ENCODE measurements at places on chromosomes 3 and 15.

DNA sequence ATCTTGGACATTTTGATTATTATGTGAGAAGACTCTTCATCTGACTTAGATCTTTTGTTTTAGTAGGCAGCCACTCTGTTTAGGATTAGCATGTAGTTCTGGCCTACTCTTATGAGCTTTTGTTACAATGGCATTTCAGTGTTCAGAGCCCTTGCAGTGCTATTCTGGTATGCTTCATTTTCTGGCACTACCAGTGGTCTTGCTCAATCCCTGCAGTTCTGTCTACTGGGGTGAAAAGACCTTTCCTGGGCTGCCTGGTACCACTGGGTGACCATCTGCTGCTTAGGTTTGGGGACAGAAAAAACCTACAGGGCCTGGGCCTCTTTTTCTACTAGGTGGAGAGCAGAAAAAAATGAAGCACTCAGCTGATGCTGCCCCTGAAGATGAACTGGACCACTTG lies 42.5 kb downstream of the IL16 start:
- no peak for DNase-seq

DNA sequence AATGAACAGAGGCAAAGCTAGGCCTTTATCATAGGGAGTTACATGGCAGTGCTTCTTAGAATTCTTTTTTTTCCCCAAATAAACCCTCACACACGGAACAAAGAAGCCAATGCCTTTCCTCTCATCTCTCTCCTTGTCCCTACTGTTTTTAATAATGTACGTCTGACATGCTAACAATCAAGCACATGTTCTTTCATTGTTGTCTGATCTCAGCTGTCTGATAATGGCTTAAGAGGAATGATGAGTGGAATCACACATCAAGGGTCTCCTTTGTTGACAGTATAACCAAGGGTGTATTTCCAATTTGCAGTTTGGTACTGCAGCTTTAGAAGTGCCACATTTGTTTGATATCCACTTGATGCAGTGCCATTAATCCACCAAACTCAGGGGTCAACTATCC lies 34.8 kb upstream of the EPHA3 start:
- no peak for DNase-seq

- DNase-seq, result no peak
Observed at GRCh38 chr3:35529337-35529736, 110.0 kb upstream of the ARPP21 start.

DNA sequence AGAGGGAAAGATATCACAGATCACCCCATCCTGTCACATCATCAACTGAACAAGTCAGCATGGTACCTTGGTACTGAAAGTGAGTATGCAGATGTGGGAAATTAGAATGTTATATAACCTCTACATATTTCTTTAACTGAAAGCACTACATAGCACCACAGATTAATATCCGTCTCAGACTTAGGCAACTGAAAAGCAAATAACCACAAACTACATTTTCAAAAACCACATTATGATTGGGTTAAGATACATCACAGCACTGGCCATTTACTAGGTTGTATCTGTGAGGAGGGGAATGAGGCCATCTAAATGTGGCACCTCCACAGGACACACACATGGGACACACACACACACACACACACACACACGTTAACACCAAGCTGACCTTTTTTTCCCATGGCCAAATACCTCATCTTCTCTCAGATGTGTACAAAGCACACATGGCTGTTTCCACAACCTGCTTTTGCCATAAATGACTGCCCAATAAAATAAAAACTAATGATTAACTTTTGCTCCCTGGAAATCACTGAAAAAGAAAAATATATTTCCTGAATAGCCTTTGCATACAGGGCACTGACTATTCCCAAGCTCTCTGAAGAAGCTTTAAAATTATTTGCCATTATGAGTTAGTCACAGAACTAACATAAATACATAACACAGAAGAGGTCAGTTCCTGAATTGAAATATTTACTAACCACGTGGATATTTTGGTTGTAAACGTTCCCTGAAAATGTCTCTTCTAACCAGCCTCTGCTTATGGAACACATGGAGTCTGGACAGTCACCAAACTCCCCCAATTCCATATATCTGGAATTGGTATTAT lies 60.1 kb downstream of the SUMF1 start:
- no peak for DNase-seq

DNA sequence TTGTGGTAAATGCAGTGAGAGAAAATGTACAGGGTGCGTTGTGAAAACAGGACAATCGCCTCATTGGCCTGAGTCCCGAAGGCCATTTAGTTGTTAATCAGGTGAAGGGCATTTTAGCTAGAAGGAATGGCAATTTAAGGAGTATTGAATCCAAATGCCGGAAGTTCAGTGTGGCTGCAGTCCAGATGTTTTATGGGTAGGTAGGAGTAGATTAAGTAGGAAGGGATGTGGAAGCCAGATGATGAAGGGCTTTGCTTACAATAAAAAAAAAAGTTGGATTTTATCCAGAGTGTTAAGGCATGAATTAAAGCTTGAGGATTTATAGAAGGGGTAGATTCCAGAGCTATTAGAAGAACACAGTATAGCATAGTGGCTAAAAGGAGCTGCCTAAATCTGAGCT lies 572.7 kb downstream of the NLGN1 start:
- no peak for DNase-seq

DNA sequence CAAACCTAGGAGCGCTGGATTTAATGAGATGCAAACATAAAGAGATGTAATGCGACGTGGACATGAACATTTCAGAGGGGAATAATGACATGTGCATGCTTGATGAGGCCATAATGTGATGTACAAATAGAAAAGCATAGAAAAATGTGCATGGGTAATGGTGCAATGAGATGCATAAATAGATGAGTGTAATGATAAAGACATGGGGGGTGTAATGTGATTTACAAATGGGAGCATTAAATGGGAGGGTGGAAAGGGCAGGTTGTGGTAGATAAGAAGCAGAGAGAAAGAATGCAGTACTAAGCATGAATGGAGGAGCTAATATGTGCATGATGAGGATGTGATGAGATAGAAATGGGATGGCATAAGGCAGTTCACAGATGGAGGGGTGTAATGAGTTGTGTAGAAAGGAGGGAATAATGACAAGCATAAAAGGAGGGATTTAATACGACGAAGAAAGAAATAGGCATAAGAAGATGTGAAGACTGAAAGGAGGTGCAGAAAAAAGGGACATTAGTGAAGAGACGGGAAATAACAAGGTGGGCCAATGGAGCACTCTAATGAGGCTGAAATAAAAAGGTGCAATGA lies 137.5 kb upstream of the CCNL1 start:
- no peak for DNase-seq

GRCh38 chr3:155190691-155191090 lies 102.8 kb downstream of the STRIT1 start:
- DNase-seq, result no peak

GRCh38 chr3:170397685-170398084 lies 21.0 kb upstream of the CLDN11 start:
- DNase-seq, result no peak

DNA sequence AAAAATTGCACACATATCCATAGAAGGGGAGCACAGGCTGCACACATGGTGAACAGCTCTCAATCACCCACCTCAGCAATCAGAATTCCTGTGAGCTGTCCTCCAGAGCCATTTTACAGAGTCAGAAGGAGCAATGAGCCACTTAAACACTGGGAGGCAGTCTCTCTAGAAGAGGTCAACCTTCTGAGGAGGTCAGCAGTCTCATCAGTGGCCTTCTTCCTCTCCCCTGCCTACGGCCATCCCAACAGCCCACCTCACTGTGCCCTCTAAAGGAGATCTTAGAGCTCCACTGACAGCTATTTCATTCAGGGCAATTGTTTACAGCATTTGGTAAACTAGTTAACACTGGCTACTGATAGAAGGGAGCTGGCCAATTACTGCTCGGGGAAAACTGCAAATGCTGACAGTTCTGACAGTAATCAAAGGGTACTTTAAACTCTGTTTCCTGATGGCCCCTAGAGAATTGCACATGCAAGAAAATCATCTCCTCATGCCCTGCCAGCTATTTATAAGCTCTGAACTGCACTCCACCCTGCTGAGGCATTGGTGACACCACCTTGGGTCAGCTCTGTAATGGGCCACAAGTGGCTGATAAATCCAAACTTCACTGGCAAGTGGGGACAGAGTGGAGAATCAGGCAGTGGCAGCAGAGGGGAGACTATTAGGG lies 42.1 kb upstream of the TSPAN3 start:
- DNase-seq, result no peak

DNA sequence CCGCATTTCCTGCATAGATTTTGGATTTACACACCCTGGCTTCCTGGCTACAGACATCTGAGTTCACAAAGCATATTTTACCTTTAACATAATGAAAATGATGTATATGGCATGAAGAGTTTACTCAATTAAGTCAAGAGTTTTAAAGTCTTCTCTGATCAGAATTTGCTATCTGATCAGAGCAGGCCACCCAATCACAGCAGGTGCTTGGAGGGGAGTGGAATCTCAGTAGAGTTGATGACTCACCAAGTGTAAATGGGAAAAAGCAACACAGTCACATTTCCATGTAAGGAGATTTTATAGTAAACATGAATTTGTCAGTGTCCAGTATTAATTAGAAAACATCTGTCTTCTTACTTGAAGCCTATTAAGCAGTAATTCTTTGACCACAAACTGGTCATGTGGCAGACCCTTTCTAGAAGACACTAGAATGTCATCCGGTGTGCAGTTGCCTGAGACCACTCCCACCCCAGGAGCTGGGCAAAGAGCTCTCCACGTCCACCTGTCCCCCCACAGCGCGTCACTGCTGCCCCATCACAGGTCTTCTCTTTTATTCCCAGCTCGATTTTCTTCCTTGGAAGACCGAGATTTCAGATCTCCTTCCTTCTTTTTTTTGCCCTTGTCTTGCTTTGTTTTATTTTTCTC lies 10.8 kb downstream of the MESD start:
- DNase-seq, result no peak

DNA sequence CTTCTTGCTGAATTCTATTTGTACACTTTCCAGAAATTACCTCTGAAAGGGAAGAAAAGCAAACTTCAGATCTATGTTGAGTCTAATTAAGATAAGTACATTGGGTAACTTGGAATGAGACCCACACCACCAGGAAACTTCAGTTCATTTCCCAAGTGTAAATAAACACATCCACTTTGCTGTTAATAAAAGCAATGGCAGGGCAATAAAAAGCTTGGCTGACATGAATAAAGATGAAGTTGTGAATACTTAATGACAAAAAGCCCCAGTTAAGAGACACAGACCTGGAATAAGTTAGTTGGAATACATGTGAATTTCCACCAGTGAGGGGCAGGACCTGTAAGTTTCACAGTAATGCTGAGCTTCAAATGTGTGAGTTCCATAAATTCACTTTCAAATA lies 83.3 kb downstream of the MEX3B start:
- no peak for DNase-seq

DNA sequence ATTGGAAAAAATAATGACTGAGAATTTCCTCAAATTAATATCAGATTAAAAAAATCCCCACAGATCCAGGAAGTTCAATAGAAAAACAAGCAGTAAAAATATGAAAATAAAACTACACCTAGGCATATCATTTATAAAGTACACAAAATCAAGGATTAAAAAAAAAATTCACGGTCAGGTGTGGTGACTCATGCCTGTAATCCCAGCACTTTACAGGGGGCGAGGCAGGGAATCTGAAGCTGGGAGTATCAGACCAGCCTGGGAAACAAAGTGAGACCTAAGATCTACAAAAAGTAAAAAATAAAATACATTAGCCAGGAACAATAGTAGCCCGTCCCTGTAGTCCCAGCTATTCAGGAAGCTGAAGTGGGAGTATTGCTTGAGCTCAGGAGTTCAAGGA lies 778.3 kb upstream of the ALCAM start:
- no peak for DNase-seq

- DNase-seq, result no peak
Observed at GRCh38 chr3:69740103-69741021, 1.1 kb downstream of the MITF start.

- no peak for DNase-seq
Observed at GRCh38 chr15:66672867-66673266, 29.2 kb upstream of the SMAD6 start.

DNA sequence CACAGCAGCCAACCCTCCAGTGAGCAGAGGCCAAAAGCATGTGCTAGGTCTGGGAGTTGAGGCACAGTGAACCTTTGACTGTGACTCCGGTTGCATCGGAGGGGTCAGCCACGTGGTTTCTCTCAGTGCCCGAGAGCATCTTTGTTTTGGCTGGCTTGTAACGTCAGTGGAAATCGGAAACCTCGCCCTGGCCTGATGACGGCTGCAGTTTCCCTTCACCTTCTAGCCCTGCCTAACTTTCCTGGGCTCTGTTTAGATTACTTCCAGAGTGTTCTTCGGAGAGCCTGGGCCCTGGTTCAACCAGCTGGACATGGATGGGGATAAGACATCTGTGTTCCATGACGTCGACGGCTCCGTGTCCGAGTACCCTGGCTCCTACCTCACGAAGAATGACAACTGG lies 56.6 kb downstream of the MESD start:
- DNase-seq, result no peak

DNA sequence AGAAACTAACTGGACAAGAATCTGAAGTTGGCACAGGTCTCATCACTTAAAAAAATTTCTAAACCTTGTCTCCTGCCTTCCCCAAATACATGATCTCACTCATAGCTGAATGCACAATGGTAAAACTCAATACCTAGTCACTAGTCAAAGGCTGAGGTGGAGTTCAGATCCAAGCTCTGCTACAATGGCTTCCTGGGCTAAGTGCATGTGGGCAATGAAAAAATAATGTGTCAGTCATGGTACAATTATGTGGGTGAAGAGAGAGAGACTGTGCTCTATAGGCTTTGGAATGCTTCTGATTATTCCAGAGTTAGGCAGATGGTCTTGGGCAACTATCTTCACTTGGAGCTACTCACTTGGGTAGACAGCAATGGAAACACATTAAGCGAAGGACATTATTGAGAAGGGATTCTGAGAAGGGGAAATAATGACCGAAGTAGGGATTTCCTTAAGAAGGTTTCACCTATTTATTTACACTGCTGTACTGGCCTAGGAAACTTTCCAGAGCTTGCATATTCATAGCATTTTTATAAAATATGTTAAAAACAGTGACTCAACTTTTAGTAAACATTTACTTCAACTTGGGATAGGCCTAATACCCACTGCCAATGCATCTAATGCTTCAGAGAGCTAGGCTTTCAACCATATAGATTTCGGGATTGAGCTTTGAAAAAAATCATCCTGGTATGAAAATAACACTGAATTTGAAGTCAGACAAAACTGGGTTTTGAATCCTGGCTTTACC lies 58.7 kb upstream of the PLXND1 start:
- no peak for DNase-seq

DNA sequence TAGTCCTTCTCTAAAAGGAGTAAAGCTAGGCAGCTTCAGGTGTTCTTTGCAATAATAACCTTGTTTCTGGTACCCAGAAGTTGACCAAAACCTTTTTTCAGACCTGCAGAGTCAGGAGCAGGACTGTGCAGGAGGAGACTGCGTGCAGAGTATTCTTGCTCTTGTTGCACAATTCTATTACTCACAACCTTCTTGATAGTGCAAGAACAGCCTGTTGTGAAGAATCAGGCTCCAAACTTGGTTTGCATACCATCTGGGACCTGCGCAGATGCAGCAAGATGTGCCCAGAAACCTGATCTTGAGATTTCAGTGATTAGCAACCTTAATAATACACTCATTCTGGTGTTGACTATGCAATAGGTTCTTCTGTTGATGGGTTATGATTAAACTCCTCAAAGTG lies 111.9 kb downstream of the ATG7 start:
- DNase-seq, result no peak

GRCh38 chr3:32961189-32961715 lies 9.8 kb downstream of the CCR4 start:
- DNase-seq, result peak; percentile 60
